CD4-positive, alpha-beta T cell (primary cell): ENCODE measurements at places on chromosomes 2 and 18.

DNA sequence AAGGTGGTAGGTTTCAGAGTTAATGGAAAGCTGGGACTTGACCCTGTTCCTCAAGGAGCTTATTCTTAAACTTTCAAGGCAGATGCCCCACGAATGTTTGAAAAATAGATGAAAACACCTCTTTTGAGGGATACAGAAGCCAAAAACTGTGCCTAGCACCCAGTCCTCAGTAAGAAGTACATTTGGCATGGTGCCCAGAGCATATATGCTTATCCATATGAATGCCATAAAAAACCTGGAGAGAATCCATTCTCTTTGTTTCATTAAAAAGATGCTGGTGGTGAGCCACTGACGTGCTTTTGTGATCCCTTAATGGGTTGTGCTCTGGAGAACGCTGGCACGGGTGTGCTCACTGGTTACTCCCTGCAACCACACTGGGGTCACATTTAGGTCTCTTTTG lies 69.0 kb downstream of the IL1R2 start:
- no peak for DNase-seq

GRCh38 chr2:144208924-144209323 lies 311.0 kb downstream of the ZEB2 start:
- DNase-seq, result no peak

DNA sequence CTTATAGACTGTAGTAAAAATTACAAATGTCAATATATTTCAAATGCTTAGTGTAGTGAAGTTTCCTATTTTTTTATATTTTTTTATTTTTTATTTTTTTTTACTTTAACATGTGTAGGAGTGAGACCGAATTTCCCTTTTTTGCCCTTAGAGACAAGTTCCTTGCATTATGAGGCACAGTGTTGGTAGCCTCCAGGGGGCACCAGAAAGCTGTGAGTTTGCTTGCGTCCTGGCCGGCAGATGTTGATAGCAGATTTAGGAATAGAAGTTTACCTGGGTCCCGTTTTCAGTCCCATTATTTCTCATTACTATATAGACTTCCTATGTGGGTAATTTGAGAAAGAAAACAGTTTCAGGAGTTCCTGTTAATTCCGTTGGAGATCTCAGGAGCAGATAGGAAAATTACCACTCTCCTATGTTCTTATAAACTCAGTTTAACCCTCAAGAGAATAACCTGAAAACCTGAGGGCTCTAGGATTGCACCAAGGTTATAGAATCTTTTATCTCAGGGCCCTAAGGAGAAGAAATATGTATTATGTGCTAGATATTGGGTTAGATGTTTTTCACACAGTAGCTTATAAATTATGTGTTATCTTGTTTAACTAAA lies 157.5 kb upstream of the SESTD1 start:
- peak; percentile 35 for DNase-seq

GRCh38 chr2:158786897-158787296 lies 8.2 kb upstream of the DAPL1 start:
- no peak for DNase-seq

DNA sequence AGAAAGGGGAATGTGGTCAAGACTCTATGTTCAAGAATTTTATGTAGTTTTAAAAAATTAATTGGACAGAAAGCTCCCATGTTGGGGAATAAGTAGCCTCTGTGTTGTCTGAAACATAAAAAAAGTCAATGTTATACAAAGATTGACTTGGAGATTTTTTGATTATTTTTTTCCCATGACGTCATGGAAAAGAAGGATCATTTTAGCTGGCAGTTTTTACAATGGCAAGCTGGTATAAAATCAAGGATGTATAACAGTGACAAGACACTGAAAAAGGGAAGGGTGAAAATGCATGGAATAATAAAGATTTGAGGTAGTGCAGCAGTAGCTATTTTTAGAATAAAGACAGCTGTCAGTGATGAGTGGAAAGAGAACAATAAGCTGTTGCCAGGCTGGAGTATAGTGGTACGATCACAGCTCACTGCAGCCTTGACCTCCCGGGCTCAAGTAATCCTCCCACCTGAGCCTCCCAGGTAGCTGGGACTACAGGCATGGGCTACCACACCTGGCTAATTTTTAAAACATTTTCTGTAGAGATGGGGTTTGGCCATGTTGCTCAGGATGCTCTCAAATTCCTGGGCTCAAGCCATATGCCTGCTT lies 9.2 kb downstream of the SLC39A10 start:
- DNase-seq, result no peak

- no peak for DNase-seq
Measured at GRCh38 chr2:17620280-17620679, 79.8 kb downstream of the VSNL1 start.

DNA sequence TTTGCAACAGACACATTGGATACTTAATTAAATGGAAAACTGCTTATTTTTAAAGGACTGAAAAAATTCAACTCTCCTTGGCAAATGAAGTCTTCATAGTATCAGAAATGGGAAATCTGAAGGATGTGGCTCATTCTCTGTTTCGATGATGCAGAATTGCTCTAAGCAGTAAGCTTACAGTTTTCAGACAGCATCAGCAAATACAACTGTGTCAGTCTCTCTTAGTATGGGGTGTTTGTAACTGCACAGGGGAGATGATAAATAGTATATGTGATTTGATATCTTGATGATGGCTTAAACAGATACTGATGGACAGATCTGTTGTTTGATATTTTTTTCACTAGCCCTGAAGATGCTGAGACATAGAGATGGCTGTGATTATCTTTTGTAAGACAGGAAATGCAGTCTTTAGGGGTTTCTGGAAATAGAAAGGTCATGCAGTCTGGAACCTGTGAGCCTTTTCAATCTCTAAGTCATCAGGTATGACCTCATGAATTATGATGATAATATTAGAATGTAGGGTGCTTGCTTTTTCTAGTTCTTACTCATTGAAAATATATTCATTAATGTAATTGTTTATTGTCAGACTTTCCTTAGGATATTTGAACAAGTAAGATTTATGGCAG lies 84.2 kb downstream of the SLC4A10 start:
- DNase-seq, result no peak

GRCh38 chr2:47519147-47519537 lies 116.2 kb downstream of the MSH2 start:
- no peak for DNase-seq

GRCh38 chr18:58730618-58731017 lies 59.4 kb downstream of the MALT1 start:
- no peak for DNase-seq

- no peak for DNase-seq
Measured at GRCh38 chr2:74186038-74186437, 7.4 kb upstream of the MOB1A start.

- DNase-seq, result no peak
Measured at GRCh38 chr2:8457699-8458502, 224.0 kb upstream of the ID2 start.

DNA sequence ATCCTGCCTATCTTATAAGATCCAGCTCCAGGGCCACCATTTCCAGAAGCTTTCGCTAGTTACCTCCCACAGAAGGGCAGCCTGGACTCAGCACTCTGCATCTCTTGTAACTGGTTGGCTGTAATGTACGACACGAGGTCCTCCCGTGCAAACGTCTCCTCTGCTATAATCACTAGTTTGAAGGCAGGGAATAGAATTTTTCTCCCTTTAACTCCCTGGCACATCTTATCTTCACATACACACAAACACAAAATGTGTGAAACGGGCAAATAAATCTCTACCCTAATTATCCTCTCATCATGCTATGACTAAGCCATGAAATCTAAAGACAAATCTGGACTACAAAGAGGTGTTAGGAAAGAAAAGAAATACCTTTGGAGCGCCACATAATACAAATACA lies 36.8 kb downstream of the RNU4ATAC start:
- DNase-seq, result no peak

DNA sequence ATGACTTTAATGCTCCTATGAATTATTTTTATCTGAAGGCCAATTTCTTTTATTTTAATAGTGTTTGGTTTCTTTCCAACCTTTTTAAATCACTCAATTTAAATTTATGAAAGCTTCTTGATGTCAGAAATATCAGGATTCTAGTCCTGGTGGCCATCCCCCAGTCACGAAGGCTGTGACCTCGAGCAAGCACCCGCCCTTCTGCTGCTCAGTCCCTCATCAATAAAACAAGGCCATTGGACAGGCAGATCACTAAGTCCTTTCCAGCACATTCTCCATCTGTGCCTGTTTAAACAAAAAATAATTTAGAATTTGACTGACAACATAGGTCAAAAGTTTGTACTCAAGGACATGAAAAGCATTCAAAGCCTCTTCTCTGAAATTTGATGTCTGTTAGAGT lies 483.6 kb upstream of the VRK2 start:
- DNase-seq, result no peak

GRCh38 chr2:118473846-118474540 lies 373.5 kb downstream of the EN1 start:
- DNase-seq, result no peak

- DNase-seq, result no peak
Measured at GRCh38 chr18:33421225-33421624, 19.3 kb downstream of the CCDC178 start.
